ENCODE measurements at places on chromosomes 1 and 21.

DNA sequence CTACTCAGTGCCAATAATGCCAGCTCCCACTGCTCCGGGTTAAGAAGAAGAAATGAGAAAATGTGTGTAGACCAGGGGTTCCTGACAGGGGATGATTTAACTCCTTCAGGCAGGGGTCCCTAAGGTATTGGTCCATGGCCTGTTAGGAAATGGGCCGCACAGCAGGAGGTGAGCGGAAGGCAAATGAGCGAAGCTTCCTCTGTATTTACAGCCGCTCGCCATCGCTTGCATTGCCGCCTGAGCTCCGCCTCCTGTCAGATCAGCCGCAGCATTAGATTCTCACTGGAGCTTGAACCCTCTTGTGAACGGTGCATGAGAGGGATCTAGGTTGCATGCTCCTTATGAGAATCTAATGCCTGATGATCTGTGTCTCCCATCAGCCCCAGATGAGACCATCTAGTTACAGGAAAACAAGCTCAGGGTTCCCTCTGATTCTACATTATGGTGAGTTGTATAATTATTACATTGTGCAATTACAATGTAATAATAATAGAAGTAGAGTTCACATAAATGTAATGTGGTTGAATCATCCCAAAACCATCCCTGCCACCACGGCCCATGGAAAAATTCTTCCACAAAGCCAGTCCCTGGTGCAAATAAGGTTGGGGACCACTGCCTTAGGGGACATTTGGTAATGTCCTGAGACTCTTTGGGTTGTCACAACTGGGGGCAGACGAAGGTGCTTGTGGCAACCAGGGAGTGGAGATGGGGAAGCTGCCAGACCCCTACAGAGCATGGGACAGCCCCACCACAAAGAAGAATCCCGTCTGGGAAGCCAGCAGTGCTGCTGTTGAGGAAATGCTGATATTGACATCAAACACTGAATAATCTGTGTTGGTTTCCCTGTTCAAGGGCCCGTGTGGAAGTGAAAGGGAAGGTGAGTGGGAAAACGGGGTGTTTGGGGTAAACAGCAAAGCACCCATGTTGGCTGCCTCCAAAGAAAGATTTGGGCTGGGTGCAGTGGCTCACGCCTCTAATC, 60.8 kb downstream of the DHRS3 start:
- DNase-seq = no peak

DNA sequence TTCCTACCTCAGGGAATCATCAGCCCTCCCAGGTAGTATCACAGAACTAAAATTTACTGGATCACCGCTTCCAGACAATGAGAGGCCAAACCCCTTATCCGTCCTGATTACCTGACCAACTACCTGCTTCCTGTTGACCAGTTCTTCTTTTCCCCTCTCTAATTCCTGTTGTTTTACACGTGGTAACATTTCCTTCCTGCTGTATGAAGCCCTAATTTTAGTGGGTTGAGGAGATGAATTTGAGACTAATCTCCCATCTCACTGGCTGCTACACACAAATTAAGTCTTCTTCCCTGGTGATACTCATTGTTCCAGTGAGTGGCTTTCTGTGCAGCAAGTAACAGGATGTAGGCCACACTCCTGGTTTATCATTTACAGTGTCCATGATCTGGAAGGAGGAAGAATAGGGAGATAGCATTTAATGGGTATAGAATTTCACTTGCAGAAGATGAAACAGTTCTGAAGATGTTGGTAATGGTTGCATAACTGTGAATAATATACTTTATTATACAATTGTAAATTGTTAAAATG, 2112.9 kb downstream of the NCAM2 start:
- no peak for DNase-seq

DNA sequence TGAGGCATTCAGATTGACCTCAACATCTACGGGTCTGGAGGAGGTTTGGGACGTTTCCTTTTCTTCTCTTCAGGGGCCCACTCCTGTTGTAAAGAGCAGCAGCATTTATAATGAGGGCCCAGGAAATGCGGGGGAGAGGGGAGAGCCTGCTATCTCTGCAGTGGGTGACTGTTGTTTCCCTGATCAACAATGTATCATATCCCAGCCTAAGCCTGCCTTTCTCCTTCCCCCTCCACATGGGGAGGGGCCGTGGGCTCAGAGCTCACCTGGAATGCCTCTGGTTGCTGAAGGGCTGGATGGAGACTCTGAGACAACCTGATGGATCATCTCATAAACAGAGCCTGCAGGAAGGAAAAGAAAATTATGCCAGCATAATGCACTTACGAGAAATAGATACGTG, 36.0 kb upstream of the HAO2 start:
- no peak for DNase-seq

GRCh38 chr1:179052776-179053175, 27.1 kb downstream of the FAM20B start:
- DNase-seq = no peak

- no peak for DNase-seq
These were observed 12.2 kb downstream of the THBS3 start for GRCh38 chr1:155195201-155196102.

GRCh38 chr1:56132520-56132919, 446.8 kb downstream of the PLPP3 start:
- no peak for DNase-seq

GRCh38 chr1:186978596-186979556, 150.1 kb downstream of the PLA2G4A start:
- no peak for DNase-seq

- no peak for DNase-seq
These were observed 38.2 kb downstream of the ZBTB40 start for GRCh38 chr1:22489823-22490222.

DNA sequence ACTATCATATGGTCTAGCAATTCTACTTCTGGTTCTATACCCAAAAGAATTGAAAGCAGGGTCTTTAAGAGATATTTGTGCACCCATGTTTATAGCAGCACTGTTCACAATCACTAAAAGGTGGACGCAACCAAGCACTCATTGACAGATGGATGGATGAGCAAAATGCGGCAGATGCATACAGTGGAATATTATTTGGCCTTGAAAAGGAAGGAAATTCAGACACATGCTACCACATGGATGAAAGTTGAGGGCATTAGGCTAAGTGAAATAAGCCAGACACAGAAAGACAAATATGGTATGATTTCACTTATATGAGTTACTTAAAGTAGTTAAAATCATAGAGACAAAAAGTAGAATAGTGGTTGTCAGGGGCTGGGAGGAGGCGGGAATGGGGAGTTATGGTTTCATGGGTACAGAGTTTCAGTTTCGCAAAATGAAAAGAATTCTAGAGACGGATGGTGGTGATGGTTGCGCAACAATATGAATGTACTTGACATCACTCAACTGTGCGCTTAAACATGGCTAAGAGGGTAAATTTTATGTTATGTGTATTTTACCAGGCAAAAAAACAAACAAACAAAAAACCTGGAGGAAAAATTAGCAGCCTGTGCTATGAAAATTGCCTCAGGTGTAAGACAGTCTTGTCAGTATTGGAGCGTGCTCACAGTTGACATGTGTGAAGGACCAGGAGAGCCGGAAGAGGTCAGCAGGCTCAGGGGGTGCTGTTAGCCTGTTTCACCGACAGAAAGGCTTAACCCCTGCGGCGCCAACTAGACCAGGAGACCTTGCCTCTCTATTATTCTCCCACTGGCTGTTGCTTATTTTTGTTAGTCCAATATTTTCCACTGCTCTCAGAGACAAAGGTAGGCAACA, 26.5 kb downstream of the CD247 start:
- DNase-seq = no peak

DNA sequence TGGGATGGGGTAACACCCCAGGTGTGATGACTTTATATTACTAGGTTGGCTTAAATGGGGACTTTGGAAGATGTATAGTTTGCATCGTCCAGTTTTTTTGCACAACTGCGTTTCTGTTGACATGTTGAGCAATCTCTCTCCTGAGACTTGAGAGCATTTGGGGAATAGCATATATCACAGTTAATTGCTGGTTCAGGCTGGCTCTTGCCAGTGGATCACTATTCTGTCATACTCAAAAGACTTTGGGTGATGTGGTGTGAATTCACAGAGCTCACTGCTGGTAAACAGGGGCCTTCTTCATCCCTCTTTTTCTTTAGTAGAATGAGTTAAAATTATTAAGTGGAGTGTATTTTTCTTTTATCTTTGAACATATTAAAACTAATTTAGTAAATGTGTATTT, 44.3 kb downstream of the LHX9 start:
- DNase-seq = no peak

- DNase-seq = no peak
These were observed 73.7 kb upstream of the FGGY start for GRCh38 chr1:59223198-59223597.

DNA sequence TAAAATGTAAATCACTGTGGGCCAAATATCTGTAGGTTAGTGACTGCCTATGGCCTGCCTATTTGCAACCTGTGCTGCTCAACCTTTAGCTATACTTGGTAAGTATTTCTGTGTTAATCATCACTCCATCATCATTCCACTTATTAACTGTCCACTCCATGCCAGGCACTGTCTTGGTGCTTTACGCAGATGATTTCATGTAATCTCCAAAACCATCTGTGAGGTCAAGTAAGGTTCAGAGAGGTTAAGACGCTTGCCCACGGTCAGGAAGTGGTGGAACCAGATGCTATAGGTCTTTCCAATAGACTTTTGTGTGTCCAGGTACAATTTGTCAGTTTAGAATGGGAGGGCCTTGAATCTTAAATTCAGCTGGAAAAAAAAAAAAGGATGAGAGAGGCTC, 10.8 kb upstream of the PHACTR4 start:
- no peak for DNase-seq

GRCh38 chr1:231855926-231856325, 229.3 kb downstream of the DISC1 start:
- DNase-seq = no peak

All from astrocyte of the spinal cord (primary cell).